ENCODE measurements at places on chromosomes 7 and 10. TPM values are rescaled to one million over a fixed set of nuclear protein-coding genes. Genes with fewer than 3 reads are reported as not detected.

DNA sequence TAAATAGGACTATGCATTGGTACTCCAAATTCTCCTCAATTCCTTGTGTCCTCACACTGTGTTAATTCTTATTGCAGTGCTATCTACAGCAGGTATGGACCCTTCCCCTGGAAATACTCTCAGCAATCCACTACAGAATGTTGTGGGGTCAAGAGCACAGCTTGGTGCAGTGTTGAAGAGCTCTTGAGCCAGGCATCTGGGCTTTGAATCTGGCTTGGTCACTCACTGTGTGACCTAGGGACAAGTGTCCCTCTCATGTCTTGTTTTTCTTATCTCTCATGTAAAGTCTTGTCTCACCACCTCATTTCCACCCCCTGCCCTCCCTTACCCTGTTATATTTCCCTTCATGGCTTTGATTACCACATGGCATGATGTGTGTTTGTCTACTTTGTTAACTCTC, 159.4 kb downstream of the RNLS start:
- no peak for DNase-seq

DNA sequence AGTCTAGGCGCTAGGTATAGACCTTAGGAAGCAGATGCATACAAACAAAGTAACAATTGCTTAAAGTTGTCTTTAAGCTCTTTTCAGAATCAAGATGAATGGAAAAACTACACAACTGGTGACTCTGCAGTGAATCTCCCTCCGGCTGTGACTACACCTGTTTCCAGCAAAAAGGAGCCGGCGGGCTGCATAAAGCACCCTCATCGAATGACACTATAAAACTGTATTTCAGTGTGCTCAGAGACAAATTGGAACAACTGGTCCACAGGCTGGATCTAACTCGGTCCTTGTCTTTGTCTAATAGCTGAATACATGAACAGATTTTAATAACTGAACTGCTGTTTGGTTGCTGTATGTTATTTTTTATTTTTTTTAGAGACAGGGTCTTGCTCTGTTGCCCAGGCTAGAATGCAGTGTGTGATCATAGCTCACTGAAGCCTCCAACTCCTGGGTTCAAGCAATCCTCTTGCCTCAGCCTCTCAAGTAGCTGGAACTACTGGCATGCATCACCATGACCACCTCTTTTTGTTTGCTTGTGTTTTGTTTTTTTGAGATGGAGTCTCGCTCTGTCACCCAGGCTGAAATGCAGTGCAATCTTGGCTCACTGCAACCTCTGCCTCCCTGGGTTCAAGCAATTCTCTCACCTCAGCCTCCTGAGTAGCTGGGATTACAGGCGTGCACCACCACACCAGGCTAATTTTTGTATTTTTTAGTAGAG, 64.2 kb upstream of the SVIL start:
- no peak for DNase-seq

DNA sequence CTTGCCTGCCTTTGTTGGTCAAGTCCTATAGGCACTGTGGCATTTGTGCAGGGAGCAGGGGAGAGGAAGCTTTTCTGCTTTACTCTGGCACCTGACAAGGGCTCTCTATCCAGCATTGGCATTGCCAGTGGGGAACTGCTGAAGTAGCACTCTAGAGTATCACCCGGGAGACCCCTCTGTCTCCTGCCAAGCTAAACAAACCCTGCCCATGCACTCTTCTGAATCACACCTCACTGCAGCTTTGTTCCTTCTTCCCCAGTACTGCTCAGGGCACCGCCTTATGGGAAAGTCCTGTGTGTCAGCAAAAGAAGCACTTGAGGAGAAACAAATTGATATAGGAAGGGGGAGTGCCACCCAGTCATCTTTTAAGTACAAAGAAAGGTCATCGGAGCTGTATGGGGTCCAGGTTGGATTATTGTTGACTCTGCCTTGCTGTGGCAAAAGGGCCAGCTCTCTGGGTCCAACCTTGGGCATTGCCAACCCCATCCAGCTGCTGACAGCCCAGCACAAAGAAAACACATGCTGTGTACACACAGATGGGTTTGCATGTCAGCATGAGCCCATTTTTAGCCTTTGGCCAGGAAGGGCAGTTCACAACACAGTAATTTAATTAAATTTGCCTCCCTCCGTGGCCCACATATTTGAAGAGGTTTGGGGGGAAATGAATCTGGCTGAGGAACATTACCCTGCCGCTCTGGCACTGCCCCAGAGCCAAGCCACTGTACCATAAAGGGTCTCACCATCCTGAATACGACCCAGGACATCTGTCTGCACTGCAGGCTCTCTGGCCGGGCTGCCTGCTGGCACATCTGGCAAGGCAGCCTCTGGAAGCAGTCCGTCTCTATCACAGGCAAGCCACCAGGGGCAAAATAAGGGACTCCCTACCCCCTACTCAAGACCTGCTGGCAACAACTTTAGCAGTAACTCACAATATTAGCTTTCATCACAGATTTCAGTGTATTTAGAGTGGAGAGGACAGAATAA, 13.1 kb downstream of the LRRC4 start:
- DNase-seq, result no peak

The HTRA1 gene
- not detected for total RNA-seq

- no peak for DNase-seq
These were observed 75.5 kb upstream of the CXCL12 start for GRCh38 chr10:44460416-44460815.

DNA sequence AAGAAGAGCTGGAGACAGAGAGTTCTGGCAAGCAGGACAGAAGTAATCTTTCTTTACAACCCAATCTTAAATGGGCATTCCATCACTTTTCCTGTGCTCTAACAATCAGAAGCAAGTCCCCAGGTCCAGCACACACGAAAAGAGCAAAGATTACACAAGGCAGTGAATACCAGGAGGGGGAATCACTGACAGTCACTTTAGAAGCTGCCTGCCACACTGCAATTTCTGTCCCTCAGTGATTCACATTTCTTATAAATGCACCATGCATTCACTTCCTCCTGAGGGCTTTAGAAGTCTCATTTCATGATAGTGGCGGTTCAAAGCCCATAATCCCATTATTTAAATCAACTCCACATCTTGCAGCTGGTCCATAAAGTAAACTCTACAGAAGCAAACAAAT, 362.5 kb downstream of the POM121L12 start:
- no peak for DNase-seq

The PFKFB3 gene
- total RNA-seq, result 120 TPM

DNA sequence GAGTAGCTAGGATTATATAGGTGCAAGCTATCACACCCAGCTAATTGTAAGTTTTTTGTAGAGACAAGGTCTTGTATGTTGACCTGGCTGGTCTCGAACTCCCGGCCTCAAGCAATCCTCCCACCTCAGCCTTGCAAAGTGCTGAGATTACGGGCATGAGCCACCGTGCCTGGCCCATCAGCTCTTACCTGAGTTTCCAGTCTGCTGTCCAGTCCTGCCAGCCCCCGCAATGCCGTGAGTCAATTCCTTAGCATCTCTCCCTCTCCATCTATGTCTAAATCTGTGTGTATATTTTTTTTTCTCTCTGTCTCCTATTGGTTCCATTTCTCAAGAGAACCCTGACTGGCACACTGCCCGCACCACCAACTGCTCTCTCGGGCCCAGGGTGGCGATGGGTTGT, 127.6 kb downstream of the ACTR3B start:
- DNase-seq, result no peak

DNA sequence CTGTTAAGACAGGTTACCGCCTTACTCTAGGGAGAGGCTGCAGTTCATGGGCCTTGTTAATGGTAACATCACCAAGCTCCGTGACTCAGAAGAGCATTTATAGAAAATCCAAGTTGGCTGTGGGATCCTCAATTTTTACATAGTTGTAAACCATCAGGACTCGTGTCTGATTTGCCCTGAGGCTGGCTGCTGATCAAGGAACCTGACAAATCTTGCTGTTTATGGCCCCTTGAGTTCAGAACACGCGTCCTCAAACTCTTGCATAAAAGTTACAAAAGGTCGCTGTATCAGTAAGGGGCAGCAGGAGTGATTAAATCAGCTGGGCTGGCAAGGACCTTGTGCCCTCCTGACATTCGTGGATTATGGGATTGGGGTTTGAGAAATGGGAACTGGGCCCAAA, 4.6 kb downstream of the SLC13A4 start:
- no peak for DNase-seq

GRCh38 chr7:50682079-50682478, 100.6 kb downstream of the GRB10 start:
- no peak for DNase-seq

- no peak for DNase-seq
These were observed 201.6 kb upstream of the KIAA1217 start for GRCh38 chr10:24007359-24007758.

DNA sequence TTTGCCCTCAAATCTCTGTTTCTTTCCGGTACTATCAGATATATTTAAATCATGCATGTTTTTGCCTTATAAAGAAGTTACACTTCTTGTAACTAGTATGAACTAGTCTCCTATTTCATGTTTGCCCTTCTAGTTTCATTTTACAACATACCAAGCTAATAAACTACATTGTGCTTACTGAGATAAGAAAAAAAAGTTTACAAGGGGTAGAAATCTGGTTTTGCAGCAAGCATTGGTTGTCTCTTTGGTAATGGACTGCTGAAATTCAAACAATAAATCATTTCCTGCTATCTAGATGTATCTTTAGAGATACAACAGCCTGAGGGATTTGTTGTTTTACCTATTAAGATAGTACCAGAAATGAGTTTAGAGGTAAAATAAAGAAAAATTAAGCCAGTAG, 18.8 kb downstream of the PTTG1IP2 start:
- DNase-seq, result no peak

DNA sequence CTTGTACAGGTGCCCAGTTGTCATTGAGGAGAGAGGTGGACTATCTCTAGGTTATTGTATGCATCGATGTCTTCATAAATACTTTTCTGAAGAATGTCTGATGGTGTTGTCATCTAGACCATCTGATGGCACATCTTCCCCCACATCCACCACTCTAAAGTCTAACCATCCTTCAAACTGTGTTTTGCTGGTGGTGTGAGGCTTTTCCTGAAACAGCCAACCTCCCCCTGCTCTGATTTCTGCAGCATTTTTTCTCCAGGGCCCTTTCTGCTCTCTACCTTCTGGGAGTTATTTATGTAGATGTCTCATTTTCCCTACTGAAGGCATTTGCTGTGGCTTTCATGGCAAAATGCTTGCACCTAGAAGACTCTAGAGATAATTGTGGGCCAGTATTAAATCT, 1.5 kb downstream of the PLCE1 start:
- DNase-seq, result no peak

DNA sequence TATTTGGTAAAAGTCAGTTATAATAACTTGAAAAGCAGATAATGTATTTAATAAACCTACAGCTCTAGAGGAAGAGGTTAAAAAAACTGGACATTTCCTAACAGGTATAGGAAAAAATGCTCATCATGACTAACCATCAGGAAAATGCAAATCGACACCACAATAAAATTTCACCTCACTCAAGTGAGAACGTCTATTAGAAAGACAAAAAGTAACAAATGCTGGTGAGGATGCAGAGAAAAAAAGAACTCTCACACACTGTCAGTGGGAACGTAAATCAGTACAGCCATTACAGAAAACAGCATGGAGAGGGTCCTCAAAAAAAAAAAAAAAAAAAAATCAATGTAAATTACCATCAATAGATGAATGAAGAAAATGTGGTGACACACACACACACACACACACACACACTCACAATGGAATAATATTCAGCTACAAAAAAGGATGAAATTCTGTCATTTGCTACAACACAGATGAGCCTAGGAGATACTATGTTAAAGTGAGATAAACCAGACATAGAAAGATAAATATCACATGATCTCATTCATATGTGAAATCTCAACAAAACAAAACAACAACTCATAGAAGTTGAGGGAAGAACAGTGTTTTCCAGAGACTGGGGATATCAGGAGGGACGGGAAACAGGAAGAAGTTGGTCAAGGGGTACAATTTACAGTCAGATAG, 20.1 kb downstream of the EPC1 start:
- no peak for DNase-seq

The METTL27 gene
- 1.8 TPM for total RNA-seq
